Left renal cortex interstitium (tissue), 4 donors: ENCODE measurements at places on chromosomes 3 and 15.

DNA sequence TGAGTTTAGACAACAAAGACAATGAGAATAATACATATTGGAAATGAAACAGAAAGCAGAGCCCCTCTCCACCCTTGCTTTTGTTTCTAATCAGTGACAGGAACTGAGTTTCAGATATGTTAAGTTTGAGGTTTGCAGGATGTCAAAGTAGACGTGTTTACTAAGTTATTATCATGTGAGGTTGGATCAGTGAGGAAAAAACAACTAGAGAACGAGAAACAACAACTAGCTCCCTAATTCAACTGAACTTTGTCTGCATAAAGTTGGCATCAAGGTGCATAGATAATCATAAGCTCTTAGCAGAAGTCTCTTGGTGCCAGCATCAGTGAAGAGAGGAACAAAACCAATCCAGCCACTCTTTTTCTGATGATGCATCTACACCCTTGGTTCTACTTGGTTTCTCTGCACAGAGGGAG lies 491.1 kb upstream of the NR2F2 start:
- no peak for DNase-seq

GRCh38 chr3:183489455-183490210 lies 61.2 kb upstream of the MCF2L2 start:
- no peak for DNase-seq

GRCh38 chr3:43349716-43350115 lies 63.4 kb downstream of the SNRK start:
- no peak for DNase-seq

- no peak for DNase-seq
Observed at GRCh38 chr15:78129077-78129750, 2.0 kb downstream of the CIB2 start.
